ENCODE measurements at places on chromosomes 6 and 20.

DNA sequence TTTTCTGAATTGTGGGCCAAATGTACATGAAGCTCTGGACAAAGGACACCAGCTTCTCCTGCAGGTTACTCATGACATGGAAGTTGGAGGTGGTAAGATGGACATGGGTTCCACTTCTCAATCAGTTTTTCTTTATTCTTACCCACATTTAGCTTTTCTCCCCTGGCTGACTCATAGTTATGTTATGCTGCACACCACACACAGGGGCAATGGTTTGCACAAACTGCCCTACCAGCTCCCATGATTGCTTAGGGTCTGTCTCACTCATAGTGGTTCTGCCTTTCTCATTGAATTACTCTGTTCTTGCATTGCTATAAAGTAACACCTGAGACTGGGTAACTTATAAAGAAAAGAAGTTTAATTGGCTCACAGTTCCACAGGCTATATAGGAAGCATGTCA lies 4.5 kb upstream of the CD109 start:
- DNase-seq, result no peak

DNA sequence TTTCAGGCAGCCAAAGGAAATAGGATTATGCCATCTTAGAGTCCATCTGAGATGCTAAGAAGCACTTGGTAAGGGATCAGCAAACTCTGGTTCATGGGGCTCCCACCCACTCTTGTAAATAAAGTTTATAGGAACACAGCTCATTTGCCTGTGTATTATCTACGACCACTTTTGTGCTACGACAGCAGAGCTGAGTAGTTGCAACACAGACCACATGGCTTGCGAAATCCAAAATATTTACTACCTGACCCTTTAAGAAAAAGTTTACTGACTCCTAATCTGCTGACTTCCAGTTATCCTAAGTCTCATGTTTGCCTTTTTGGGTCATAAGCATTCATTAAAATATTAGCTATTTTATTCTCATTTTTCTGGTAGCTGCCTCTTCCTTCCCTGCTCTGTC lies 859.0 kb downstream of the QKI start:
- DNase-seq, result no peak

DNA sequence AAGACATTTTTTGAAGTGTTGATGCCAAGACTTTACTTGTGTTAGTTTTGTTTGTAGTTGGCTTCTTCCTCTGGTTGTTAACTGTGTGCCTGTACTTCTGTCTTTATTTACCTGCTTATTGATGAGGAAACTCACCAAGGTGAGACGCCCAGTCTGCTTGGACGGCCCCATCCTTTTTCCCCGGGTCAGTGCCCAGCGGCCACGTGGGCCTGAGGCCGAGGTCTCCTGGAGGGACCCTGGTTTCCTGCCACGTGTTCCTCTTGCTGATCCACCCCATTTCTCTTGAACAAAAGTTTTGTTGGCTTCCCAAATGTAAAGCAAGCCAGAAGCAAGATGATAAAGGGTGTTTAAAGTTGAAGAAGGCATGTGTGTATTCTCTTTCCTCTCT lies 24.8 kb downstream of the DUSP22 start:
- no peak for DNase-seq

- no peak for DNase-seq
Observed at GRCh38 chr6:134026597-134026996, 25.8 kb downstream of the SLC2A12 start.

DNA sequence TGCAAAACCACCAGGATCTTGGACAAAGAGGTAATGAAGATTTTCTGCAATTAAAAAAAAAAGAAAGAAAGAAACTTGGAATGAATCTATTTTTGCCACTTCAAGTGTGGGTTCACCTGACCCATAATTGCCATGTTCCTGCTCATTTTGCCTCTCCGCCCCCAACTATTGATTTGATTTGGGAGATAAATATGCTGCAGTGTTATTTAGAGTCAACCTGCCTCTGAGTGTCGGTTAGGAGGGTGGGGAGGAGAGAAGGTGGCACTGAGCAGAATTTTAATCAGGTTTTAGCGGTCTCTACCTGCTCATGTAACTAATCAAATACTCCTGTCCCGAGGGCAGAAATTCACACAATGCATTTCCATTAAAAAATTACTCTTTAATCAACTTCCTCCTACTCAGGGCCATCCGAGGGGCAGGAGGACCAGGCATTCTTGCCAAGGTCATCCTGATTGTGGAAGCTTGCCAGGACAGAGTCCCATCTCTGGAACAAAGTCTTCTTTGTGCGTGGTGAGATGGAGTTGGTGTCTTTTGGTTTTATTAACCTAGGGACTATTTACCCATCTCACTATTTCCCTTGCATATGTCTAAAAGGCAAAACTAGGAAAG lies 300.1 kb downstream of the CDH26 start:
- DNase-seq, result no peak

- DNase-seq, result no peak
Observed at GRCh38 chr6:137200288-137200687, 18.9 kb downstream of the IFNGR1 start.

DNA sequence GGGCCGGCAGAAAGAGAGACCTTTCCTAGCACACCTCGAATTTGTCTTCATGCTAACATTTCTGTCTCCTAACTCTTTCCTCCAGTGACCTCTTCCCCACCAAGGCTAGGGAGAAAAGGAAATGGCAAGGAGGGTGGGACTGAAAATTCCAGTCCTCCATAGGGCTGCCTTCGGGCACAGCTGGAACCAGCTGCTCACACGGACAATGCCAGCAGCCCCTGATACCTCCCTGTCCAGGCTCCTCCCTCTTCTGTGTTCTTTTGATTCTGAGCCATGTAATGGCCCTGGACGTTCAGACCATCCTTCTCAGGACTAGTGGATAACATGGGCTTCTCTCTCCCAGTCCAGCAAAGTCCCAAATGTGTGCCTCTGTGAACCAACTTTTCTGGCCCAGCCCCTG lies 29.1 kb upstream of the PHACTR3 start:
- DNase-seq, result no peak

DNA sequence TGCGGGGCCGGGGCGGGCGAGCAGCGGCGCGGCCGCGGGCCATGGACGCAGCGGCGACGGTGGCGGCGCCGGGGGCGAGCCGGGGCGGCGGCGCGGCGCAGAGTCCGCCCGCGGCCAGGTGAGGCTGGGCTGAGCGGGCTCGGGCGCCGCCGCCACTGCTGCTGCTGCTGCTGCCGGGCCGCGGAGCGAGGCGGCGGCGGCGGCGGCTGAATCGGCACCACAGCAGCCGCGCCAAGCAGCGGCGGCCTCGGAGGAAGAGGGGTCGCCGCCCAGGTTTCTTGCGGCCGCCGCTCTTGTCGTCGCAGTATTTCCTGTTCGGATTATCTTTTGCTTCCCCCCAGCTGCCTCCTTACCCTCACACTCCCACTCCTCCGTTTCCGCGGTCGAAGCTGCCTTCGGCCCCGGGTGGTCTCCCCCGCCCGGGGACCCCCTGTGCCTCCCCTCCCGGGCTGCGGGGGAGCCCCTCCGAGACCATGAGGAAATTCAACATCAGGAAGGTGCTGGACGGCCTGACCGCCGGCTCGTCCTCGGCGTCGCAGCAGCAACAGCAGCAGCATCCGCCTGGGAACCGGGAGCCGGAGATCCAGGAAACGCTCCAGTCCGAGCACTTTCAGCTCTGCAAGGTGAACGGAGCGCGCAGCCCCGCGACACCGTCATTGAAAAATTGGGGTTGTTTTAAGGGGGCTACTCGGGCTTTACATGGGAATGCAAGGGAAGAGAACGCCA lies at the start of gene STXBP5:
Gene STXBP5 (plus strand): TSS at position 358 of the 726 bp plus-strand sequence. CDS start 116 bp downstream, at position 474.
- peak; percentile 12 for DNase-seq

GRCh38 chr20:2217857-2218539 lies 77.8 kb upstream of the TGM3 start:
- DNase-seq, result no peak

GRCh38 chr20:14986656-14987055 lies 649.2 kb upstream of the FLRT3 start:
- DNase-seq, result no peak

DNA sequence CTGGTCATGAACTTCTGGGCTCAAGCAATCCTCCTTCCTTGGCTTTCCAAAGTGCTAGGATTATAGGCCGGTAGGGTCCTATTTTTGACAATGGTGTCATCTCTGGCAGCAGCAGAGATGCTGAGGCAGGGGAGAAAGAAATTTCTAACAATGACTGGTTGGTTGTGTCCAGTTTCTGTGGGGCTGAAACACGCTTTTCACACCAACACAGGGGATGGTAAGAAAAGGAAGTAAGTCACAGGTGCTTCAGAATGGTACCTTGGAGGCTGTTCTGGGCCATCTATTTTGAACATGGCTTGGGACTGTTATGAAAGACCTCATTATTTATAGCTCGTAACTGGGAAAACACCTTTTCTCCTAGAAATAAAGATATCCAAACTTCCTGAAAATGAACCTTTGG lies 72.6 kb downstream of the GJA10 start:
- DNase-seq, result no peak

- no peak for DNase-seq
Observed at GRCh38 chr6:39041072-39041471, 7.5 kb upstream of the GLP1R start.

DNA sequence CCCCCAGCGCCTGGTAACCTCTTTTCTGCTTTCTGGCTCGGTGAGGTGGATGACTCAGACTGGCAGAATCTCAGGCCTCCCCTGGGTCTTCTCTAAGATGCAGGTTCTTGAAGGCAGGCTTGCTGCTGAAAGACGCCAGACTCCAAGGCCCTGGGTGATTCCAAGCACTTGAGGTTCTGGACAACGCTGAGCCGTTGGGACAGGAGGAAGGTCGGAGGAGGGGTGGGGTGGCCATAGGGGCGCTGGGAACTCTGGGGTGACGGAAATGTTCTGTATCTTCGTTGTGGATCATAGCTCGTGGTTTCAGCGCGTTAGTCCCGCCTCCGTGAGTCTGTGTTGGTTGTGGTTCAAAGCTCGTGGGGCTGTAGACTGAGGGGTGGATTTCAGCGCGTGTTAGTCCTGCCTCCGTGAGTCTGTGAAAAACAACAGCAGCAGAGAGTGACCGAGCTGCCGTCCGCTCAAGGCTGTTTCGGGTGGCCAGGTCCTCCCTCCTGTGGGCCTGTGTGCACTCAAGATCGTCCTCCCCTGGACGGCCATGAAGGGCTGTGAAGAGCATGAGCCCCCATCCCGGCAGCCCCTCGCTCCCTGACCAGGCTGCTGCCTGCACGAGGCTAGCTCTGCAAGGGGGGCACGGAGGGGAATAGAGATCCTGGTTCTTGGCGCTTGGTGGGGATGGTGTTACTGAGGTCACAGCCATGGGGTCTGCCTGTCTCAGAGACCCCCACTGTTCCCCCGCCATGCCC lies 7.7 kb downstream of the NTSR1 start:
- peak; percentile 11 for DNase-seq

DNA sequence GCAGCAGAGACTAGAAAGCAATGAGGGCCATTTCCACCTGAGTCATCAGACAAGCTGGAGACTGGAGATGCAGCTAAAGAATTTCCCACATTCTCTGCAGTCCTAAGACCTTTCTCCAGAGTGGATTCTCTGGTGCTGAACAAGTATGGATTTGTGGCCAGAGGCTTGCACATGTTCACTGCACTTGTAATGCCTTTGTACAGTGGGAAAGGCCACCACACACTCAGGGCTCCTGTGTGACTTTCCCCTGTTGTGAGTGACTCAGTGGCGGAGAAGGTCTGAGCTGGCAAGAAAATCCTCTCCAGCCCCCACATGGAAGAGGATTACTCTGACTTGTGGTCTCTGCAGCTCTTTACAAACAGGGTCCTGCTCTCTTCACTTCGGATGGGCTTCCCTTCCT lies 192.3 kb downstream of the C6orf118 start:
- DNase-seq, result no peak

DNA sequence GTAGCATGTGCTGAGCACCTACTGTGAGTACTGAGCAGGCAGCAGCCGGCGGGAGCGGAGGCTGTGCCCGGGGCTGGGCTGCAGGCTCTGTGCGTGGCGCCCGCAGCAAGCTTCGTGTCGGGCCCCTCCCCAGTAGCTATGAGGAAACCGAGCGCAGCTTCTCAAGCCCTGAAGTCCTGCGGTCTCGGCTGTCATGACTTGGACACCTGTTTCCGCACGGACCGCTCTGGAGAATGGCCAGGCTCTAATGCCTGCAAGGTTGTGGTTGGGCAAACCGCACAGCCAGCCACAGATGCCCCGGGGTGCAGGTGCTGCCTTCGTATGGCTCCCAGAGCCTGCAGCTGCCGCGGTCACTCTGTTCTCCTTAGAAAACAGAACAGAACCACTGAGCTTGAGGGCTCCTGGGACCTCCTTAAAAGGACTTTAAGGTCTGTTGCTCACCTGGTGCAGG lies 33.7 kb downstream of the PYGB start:
- no peak for DNase-seq

DNA sequence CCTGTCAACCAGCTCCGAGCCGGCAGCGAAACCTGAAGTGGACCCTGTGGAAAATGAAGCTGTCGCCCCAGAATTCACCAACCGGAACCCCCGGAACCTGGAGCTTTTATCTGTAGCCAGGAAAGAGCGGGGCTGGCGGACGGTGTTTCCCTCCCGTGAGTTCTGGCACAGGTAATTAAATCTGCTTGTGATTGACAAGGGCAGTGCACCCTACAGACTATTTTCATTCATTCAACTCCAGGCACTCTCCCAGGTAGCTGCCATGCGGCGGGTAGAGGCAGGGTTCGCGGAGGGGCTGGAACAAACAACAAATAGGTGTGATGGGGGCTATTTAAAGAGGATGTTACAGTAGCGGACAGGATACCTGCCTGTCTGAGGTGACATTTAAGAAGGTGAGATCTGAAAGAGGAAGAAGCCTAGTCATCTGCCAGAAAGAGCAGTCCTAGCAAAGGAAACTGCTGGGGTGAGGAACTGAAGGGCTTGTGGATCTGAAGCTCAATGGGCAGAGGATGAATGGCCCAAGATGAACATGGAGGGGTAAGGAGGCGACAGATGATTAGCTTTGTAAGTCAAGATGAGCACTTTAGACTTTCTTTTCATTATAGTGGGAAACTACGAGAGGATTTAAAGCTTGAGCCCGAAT lies 810 bp downstream of the MRPL18 start:
- no peak for DNase-seq

- no peak for DNase-seq
Observed at GRCh38 chr6:158037771-158038170, 56.1 kb downstream of the SYNJ2 start.

DNA sequence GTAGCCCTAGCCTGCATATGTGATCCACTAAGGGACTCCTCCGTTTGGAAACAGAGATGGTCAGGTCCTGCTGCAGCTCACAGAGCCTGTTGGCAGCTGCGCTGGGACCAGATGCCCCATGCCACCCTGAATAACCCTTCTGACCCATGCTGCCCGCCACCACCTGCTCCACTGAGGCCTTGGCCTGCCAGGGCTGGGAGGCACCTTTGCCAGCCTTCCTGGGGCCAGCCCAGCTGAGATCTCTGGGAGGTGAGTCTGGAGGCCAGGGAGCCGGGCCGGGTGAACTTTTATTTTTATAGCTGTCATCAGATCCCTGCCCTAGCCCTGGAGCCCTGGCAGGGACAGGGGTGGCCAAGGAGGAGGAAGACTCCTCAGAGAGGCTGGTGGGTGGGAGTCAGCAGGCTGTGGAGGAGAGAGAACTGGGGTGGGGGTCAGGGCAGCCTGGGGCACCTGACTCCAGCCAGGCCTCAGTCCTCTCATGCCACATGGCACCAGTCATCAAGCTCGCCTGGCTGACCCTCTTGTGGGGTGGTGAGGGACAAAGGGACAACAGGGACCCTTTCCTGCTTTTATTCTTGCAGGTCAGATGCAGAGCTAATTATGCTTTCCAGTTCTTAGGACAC lies 10.0 kb downstream of the CEBPB start:
- no peak for DNase-seq
